Islet precursor cell (in vitro differentiated cells): ENCODE measurements at places on chromosomes 13 and 19.

DNA sequence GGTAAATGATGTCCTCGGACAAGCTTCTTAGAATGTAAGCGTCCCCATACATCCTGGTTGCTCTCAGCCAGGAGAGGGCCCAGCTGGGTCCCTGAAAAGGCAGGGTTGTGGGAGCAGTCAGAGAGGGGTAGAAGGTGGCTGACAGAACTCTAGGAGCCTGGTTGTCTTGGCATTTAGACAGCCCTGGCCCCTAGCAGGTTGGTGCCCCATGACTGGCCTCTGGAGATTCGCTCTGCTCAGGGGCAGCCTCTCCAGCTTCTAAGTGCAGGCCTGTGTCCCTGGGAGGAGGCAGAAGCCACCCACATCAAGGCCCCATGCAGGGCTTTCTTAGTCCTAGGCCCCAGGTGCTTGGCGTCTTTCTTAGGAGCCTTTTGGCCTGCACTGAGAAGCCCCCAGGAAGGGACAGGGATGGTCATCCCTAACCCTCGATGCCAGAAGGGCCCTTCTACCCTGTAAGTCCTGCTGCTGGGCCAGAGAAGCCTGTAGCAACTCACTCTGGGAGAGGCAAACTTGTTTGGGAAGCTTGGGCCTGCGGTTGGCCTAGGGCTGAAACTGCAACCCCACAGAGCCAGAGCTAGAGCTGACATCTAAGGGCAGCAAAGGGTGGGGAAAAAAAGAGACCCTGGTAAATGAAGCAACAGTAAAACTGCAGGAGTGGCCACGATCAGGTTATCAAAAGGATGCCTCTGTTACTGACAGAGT lies 2.8 kb upstream of the CDX2 start:
- DNase-seq = peak; percentile 61

DNA sequence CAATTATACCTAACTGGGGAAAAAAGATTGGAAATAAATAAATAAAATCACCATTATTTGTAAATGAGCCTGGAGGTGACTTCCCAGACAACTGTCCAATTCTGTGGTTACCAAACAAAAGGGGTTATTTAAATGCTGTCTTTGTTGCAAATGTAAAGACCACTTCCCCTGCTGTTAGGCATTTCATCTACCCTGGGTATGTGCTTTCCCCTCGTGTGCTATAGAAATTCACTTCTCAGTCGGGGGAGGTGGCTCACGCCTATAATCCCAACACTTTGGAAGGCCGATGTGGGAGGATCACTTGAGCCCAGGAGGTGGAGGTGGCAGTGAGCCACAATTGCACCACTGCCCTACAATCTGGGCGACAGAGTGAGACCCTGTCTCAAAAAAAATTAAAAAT lies 101.9 kb upstream of the AKAP11 start:
- DNase-seq = no peak

DNA sequence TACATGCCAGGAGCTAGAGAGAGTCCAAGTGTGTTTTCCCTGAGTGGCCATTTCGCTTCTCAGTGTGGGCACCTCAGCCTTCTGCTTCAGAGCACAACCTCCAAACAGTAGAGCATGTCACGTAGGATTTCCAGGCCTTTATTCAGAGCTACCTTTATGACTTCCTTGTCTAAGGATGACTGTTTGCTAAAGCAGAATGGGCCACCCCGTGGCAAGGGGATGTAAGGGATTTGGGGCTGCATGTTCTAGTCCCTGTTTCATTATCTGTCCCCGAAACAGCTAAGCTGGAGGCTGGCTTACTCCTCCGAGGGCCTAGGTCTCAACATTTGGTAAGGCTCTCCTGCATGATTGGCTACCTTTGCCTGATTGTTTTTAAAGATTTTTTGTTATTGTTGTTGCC lies 6.0 kb downstream of the RNASEH2B start:
- DNase-seq = no peak

DNA sequence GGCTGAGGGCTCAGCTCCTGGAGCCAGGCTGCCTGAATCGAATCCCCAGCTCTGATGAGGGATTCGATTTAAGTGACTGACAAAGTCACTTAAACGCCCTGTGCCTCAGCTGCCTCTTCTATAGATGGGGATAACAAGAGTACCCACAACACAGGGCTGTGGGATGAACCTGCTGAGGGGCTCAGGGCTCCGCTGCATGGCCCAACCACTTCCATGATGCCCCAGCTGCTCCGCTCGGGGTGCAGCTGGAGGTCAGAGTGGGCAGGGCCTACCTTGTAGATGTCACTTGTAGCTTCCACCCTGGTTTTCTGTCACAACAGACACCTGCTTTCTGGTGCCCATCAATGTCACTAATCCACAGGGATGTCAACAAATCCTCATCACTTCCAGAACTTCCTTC lies 39.2 kb downstream of the STK24 start:
- DNase-seq = no peak

- DNase-seq = no peak
These were observed 383.7 kb downstream of the HS6ST3 start for GRCh38 chr13:96473526-96474180.

- peak; percentile 78 for DNase-seq
These were observed 301.6 kb downstream of the SLITRK6 start for GRCh38 chr13:85497652-85498051.

DNA sequence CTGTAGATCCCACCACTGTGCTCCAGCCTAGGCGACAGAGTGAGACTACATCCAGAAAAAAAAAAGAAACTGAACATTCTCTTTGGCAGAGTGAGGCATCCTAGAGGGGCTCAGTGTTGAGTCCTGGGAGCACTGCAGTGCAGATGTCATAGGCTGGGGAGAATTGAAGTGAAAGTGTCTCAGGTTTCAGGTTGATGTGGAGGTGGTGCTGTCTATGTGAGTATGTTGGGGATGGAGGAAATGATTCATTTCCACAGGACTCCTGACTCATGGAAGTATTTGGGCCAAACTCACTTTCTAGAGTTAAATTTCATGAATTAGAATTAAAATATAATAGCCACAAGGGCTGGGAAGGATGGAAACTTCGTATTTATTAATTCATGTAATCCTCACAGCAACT lies 134.4 kb upstream of the TSC22D1 start:
- DNase-seq = peak; percentile 66

GRCh38 chr13:97715763-97716162 lies 237.7 kb upstream of the IPO5 start:
- no peak for DNase-seq

- DNase-seq = no peak
These were observed 3.3 kb upstream of the CHAMP1 start for GRCh38 chr13:114310956-114311355.

DNA sequence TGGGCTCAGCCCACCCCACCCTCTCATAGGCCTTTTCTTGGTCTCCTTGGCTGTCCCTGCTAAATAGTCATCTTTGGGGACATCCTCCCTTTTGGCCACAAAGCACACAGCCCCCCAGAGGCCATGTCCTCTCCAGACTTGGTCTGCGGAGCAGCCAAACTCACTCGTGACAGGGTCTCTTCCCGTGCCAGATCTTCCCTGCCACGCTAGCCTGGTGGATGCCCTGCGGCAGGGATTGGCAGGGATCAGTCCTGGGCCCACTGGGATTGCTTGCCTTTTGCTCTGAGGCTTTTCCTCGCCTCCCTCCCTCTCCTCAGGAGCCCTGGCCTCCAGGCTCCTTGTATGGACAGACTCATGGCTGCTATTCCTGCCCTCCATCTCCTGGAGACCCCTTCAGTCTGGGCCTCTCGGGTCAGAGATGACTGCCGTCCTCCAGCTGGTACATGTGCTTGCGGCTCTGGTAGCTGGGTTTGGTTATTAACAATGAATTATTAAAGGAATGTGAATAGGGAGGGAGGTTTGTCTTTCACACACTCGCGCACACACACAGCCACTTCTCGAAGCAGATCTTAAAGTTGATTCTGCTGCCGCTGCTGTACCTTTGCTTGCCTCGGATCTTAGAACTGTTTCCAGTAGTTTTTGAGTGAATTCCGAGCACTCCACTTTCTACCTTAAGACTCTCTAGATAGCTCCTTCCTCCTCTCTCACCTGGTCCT lies 45.1 kb downstream of the NFIX start:
- no peak for DNase-seq

GRCh38 chr13:80009760-80010159 lies 331.2 kb downstream of the SPRY2 start:
- DNase-seq = no peak

DNA sequence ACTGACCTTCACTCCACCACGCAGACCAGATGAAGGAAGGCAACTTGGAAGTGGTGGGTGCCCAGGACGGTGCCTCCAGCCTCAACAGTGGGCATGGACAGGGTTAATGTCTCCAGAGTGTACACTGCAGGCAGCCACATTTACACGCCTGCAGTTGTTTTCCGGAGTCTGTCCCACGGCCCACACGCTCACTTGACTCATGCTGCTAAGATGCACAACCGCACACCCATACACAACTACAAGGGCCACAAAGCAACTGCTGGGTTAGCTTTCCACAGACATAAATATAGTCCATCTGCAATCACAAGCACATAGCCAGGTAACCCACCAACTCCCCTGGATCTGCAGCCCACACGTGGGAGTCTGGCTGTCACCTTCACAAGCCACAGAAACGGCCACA lies 12.6 kb upstream of the AXL start:
- DNase-seq = no peak

DNA sequence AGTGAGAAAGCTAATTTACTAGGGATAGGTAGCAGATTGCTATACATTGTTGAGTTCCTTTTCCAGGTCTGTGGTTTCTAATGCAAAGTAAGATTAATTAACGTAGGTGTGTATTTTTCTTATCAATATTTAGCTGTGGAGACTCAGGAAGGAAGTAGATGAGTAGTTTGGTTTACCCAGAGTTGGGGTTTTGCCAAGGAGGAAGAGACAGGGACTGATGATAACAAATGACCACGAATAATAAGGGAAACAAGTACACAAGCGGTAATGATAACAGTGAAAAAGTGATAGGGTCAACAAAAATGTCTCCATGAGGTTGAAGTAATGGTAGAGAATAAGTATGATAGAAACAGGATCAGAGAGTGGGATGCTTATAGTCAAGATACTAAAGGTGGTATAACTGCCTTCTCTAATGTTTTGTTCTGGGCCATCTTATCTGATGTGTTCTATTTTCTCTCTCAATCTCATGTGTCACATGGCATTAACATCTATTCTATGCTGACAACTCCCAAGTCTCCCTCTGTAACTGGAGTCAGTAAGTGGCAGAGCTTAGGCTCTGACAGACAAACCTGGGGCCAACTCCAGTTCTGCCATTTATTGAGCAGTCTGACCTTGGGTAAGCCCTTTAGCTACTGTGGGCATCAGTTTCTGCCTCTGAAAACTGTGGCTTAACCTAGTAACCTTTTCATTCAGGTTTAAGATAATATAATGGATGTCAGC lies 8.8 kb downstream of the OBI1 start:
- no peak for DNase-seq

DNA sequence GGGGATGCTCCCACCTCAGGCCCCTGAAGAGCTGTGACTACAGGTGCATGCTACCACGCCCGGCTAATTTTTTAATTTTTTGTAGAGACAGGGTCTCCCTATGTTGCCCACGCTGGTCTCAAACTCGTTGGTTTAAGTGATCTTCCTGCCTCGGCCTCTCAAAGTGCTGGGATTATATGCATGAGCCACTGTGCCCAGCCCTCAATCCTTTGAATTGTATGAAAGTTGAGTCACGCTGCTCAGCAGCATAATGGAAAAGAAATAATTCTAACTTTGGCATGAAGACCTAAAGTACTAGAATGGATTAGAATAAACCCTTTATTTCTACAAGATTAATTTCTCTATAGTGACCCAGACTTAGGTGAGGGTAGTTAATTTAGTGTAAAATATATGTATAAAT lies 42.4 kb downstream of the MRPS31 start:
- DNase-seq = no peak

- DNase-seq = no peak
These were observed 718.6 kb downstream of the DACH1 start for GRCh38 chr13:71148396-71148795.

DNA sequence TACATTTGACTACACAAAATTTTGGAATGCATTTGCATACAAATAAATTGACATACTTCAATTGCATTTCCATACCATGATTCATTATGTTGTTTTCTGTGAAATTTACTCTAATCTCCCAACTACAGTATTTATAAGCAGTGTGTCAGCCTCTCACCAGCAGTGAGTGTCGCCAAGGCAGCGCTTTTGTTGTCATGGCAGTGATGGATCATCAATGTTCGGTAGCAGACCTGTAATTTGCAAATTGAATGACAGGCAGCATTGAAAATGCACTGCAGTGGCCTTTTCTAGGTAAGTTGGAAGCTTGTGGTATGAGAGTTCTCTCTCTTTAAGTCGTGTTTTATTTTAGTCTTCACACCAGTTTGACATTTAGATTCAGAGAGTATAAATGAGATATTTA lies 534.1 kb downstream of the PCDH17 start:
- no peak for DNase-seq

DNA sequence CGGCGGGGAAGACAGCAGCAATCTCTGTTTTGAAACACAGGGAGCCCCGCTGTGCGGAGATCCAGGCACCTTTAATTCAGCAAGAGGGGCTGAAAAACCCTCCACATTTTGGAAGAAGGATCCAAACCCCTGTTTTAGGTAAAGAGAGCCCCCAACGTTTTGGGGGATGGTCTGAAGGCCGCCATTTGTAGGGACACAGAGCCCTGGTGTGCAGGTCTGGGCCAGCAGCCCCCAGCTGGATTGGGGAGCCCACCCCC lies 3.5 kb upstream of the HOOK2 start:
- no peak for DNase-seq

DNA sequence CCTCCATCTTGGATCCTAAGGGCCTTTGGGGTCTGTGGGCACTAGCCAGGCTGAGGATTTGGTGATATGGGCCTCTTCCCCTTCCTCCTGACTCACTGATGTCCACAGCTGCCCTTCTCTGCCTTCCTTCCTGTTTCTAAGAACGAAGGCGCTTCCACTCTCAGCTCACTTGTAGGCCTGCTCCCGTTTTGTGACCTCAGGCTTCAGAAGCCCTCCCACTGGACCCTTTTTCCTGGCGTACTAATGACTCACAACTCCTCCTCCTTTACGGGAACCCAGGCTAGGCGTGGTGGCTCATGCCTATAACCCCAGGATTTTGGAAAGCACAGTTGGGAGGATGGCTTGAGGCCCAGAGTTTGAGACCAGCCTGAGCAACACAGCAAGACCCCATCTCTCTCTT lies 55.6 kb downstream of the TMED1 start:
- DNase-seq = no peak

DNA sequence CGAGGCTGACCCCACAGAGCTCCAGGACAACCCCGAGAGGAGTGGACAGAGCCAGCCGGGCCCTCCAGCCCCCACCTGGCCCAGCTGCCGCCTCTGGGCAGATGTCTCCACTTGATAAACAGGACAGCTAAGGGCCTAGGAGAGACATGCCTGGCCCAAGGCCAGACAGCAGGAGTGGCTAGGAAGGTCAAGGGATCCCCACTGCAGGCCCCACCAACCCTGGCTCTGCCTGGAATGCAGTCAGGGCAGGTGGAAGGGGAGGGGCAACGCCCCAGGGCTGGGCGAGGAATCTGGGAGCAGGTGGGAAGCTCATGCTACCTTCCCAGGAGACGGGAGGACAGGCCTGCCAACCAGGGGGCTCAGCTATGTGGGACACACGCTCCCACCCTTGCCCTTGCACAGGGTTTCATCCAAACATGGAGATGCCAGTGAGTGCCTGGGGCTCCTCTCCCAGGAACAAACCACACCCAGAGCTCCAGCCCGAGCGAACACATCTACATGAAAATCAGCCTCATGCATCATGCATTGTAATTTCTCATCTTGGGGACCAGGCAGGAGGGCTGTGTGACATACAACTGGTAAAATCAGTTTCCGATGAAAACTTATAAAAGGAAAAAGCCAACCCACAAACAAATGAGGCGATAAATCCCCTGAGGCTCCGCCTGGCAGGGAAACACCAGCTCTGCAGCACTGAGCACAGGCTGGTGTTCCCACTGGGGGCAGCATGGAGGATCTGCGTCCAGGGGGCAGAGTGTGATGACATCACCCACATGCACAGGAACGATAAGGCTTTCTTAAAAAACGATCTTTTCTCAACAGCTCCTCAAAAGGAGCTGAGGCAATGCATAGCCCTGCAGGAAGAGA lies 25.0 kb downstream of the SH3GL1 start:
- DNase-seq = peak; percentile 99
